ENCODE measurements at places on chromosomes 6 and 20.

- DNase-seq = no peak
Observed at GRCh38 chr6:143141442-143141841, 80.8 kb downstream of the AIG1 start.

DNA sequence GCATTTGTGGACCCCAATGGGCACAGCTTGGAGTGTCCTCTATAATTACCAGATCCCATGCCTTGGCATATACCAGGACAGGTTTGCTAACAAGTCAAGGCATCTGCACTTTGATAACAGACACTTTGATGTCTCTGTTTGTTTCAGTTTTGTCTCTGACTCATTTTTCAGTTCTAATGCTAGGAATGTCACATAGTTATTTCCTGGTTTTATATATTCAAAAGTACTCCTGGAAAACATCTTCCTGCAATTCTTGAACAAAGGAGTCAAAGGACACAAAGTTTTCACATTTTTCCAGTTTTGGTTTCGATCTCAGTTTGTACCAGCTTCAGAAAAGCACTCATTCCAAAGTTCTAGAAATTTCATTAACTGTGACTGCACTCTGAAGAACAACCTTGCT is 188.1 kb downstream of the FOXC1 start:
- DNase-seq = no peak

GRCh38 chr6:20112841-20113240 is 99.4 kb downstream of the MBOAT1 start:
- DNase-seq = no peak

- DNase-seq = no peak
Observed at GRCh38 chr20:37316116-37316774, 26.8 kb downstream of the MANBAL start.

GRCh38 chr6:113092795-113093194 is 745.7 kb downstream of the RFPL4B start:
- no peak for DNase-seq

DNA sequence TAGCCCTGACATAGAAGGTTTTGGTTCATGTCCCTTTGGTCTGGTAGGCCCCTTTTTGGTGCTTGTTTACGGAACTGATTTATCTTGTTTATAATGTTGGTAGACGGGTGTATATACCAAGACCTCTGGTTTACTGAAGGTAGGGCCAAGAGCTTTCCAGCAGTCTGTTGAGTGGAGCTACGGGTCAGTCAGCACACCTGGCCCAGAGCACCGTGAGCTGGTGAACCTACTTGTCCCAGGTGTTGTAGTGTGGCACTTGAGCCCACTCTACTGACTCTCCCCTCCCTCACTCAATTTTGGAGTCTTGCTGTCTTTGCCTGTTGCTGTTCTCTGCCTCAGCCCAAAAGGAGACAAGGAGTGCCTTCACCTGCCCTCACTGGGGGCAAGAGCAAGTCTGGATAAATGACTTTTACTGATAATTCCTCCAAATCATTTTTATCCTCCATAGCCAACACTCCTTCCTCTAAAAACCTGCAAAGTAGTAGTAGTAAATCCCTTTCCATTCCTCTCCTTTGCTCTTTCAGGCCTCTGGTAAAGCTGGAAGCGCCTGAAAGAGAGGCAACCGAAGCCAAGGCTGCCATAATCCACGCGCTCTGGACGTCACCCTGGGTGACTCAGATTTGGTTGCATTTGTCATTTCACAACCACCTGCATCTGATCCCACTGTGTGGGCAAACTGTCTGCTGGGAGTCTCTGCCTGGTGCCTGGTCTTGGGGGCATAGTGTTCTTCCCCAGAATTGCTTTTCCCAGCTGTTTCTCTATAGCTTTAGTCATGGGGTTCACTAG is 22.2 kb downstream of the RREB1 start:
- no peak for DNase-seq

GRCh38 chr20:24578567-24579415 is 109.4 kb downstream of the SYNDIG1 start:
- no peak for DNase-seq

DNA sequence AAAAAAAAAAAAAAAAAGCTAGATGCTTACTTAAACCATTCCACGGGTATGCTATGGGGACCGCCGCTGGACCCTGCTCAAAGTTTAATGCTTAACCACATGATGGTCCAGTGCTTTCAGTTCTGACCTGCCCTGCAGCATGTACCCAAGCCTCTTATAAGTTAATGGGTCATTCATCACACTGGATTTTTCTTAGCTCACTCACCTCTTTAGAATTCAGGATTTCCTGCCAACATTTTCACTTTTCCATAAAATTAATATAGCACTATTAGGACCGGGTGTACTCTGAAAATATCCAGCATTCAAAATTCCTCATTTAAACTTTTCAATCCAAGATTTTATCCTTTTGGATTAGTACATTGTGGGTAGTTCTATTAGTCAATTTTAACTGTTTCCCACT is 140.8 kb downstream of the ALDH8A1 start:
- DNase-seq = no peak

- no peak for DNase-seq
Observed at GRCh38 chr6:83921315-83921714, 61.8 kb downstream of the CYB5R4 start.

DNA sequence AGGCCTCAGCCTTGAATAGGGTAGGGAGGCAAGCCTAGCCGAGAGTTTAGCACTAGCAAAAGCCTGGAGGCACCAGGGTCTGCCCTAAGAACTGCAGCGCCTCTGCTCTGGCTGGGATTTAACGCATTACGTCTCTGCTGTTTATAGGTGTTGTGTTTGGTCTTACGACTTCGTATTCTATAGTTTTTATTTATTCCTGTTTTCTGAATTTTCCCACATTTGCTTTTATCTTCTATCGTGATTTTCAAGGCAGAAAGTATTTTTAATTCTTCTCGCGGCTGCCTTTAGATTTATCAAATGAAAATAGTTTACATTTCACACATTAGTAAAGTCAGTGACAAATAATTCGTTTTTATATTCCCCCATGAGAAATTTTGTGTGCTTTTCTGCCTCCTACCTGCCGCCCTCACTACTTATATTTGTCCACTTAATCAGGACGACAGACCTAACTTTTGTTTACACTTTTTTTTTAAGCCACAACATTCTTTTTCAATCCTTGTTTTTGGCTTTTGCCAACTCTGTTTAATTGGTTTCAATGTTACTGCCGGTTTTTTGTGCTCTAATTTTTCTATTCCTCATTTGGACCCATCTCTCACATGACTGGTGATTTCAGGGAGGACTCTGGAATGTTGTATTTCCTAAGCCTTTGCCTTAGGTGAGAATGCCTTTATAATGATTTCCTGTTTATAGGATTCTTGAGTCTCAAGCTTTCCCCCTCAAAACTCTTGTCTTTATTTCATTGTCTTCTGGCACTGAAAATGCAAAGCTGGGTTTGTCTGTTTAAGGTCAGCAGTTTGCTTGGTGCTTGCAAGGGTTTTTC is 1.3 kb upstream of the LZTS3 start:
- no peak for DNase-seq

- DNase-seq = no peak
Observed at GRCh38 chr6:43946641-43947363, 176.8 kb downstream of the VEGFA start.

GRCh38 chr6:80771941-80772340 is 665.5 kb downstream of the BCKDHB start:
- no peak for DNase-seq

- DNase-seq = no peak
Observed at GRCh38 chr20:37385176-37385575, 39.2 kb downstream of the SRC start.

- no peak for DNase-seq
Observed at GRCh38 chr6:75101896-75102295, 104.0 kb downstream of the COL12A1 start.

DNA sequence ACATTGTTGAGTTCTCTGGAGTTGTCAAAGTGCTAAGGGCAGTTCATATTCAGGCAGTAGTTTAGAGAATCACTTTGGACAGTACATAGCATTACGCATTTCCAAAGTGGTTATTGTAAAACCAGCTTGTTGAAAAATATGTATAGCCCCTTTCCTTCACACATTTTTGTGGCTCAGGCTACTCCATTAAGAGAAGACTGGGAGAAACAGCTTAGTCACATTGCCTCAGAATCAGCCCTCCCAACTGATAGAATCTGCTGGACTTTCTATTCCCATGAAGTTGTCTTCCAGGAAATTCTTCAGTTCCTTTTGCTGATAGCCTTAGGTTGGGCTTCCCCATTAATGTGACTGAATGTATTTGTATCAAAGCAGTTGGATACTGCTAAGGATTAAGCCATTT is 39.5 kb upstream of the HDGFL1 start:
- DNase-seq = no peak

- no peak for DNase-seq
Observed at GRCh38 chr6:3450888-3451287, 6.0 kb downstream of the SLC22A23 start.

DNA sequence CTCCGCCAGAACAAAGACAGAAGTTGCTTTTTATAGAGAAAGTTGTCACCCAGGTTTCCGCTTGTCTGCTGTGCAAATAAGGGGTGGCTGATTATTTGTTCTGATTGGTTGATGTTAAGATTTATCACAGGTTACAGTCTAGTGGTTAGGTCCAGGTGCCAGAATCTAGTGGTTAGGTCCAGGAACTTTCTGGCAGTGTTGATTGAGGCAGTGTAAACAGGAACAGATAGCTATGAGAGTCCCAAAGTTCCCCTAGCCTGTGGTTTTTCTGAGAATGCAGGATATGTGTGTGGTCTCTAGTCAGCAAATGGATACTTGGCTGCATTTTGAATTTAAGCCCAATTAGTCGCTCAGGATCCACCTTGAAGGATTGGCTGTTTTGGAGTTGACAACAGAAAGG is 148.0 kb downstream of the TMEM200A start:
- no peak for DNase-seq

DNA sequence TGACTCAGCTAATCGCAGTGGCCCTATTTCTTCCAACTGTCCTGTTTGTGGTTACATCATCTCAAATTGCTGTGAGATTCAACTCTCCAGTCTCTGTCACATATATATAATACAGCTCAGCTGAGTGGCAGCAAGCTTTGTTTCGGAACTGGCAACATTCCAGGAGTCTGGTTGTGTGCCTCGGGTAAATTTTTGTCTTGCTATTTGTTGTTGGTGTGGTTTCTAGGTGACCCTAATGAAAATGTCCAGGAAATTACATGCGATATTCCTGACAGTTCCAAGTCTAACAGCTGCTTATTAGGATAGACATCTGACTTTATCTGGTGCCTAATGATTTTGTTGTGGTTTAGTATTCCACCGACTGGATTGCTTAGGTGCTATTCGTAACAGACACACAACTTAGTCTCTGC is 581.8 kb downstream of the CD109 start:
- no peak for DNase-seq

DNA sequence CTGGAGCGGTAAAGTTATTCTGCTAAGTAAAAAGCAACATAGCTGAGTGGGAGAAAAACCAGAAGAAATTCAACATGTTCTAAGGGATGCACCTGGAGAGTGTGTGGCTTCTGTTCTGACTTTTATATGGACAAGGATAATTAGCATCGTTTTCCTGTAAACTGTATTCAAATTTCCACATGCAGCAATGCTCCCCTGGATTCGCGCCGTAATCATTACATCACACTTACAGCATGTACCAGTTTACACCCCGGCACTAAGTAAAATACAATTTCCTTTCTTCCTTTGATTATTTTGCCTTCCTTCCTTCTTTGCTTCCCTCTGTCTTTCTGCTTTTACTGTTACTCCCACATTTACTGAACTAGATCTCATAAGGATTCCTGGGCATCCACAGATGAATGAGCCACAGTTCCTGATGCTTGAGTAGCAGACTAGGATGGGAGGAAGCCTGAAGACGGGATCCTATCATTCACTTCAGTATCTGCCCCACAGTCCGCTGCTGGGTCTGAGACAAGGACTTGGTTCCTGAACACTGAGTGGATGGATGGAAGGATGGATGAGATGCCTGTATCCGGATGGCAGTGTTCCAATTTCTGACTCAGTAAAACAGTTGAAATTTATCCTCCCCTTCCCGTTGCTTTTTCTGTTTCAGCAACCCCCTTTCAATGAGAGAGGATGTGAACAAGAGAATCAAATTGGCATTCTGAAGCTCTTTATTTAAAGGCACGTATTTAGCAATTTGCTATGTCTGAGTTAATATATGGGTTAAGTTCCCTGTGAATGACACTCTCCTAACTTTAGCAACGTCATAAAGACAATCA is 174.6 kb downstream of the GJA10 start:
- no peak for DNase-seq

DNA sequence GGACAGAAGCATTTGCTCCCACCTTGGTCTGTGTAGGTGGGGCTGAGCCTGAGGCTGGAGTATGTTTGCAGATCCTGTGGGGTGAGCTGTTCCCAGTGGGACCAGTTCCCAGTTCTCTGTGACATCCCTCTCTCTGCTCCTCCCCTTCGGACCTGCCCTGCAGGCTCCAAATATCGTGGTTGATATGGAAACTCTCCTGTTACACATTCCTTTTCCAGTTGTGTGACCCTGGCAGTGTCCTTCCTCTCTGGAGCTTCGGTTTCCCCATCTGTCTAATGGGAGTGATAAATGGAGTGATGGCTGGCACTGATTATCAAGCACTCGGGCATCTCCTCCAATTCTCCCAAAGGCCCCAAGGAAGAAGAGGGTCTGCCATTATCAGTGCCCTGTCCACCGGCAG is 15.7 kb upstream of the TGM2 start:
- no peak for DNase-seq

- DNase-seq = no peak
Observed at GRCh38 chr6:156938143-156938542, 161.0 kb downstream of the ARID1B start.

DNA sequence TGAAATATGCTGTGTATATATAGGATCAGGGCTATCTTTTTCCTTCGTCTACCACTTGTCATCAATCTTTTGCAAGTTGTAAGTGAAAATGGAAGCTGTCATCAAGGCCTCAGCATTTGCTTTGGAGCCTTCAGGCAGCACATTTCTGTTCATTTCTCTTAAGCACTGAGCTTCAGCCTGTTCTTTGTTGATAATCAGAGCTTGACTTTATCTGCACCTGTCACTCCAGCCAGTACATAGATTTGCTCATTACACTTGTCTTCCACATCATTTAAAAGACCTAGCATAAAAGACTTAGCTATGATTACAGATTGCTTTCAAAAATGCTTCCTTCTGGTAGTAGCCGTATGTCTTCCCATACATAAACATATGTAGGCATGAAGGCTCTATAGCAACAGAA is 189.8 kb upstream of the GRIK2 start:
- DNase-seq = no peak
